ENCODE measurements at places on chromosomes 16 and 17.

DNA sequence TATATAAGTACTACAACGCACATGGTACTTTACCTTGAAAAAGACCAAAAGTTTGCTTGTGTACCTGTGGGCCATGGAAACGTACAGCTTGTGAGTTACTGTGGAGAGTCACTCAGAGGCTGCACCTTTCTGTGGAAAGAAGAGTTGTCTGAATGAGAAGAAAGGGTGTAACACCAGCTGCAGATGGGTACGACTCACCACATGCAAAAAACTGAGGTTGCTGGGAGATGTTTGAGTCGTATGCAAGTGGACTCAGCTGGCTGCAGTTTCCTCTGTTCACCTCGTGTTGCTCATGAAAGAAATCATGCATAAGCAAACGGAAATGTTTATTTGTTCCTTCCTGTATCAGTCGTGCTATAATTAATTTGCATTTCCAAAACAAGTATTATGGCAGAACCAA lies 22.4 kb upstream of the DYNLRB2 start:
- DNase-seq: no peak

DNA sequence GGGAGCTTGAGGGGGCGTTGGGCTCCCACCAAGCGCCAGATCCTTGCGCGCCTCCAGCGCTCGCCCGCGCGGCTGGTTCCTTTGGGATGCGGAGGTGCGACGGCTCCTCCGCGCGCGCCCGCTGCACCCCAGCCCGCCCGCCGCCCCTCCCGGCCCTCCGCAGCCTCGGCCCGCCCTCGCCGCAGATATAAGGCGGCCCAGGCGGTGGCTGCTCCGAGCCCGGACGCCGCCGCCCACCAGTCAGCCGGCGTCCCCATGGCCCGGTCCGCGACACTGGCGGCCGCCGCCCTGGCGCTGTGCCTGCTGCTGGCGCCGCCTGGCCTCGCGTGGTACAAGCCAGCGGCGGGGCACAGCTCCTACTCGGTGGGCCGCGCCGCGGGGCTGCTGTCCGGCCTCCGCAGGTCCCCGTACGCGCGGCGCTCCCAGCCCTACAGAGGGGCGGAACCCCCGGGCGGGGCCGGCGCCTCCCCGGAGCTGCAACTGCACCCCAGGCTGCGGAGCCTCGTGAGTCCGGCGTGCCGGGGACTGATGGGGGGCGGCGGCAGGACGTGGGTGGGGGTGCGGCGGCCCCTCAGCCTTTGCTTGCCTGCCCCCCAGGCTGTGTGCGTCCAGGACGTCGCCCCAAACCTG lies at the start of gene NPB:
TSS of gene NPB (plus strand) at position 216 of the 630 bp plus-strand sequence. CDS start at position 256, 40 bp downstream.
- peak; percentile 12 for DNase-seq

- no peak for DNase-seq
Measured at GRCh38 chr16:89164436-89164835, 7.1 kb upstream of the CDH15 start.

- DNase-seq: peak; percentile 54
Measured at GRCh38 chr17:30278032-30278431, 13.7 kb downstream of the BLMH start.

GRCh38 chr17:35295686-35296085 lies 52.8 kb downstream of the SLFN5 start:
- DNase-seq: no peak

DNA sequence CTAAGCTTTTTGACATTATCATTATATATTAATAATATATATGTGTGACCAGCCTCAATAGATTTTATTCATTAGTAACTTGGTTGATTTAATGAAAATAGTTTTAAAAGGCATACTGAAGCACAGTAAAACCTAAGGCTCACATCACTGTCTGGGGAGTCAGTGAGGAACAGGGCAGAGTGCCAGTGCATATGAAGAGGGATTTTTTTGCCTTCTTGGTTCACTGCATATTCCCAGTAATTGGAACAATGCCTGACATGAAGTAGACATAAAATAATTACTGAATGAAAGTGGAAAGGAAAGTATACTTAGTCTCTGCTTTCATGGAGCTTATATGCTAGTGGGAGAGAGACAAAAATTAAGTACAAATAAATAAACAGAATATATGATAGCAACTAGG lies 81.1 kb downstream of the FTO start:
- DNase-seq: no peak

GRCh38 chr16:12162151-12162985 lies 185.8 kb downstream of the SNX29 start:
- peak; percentile 78 for DNase-seq

- peak; percentile 7 for DNase-seq
Measured at GRCh38 chr17:32157225-32157624, 14.9 kb downstream of the RHOT1 start.

DNA sequence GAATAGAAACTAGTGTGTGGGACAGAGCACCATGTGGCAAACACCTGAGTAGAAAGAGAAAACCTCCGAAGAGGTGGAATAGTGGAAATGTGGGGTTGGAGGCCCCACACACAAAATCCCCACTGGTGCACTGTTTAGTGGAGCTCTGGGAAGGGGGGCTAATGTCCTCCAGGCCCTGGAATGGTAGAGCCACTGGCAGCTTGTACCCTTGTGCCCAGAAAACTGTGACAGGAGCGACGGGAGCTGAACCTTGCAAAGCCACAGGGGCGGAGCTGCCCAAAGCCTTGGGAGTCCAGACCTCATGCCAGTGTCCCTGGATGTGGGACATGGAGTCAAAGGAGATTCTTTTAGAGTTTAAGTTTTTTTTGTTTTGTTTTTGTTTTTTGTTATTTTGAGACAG lies 50.6 kb downstream of the RNF112 start:
- DNase-seq: no peak

- DNase-seq: no peak
Measured at GRCh38 chr17:37714897-37715296, 30.0 kb downstream of the HNF1B start.

GRCh38 chr17:80937462-80938381 lies 53.9 kb upstream of the CHMP6 start:
- no peak for DNase-seq

GRCh38 chr17:6325051-6325450 lies 109.9 kb downstream of the AIPL1 start:
- DNase-seq: no peak

DNA sequence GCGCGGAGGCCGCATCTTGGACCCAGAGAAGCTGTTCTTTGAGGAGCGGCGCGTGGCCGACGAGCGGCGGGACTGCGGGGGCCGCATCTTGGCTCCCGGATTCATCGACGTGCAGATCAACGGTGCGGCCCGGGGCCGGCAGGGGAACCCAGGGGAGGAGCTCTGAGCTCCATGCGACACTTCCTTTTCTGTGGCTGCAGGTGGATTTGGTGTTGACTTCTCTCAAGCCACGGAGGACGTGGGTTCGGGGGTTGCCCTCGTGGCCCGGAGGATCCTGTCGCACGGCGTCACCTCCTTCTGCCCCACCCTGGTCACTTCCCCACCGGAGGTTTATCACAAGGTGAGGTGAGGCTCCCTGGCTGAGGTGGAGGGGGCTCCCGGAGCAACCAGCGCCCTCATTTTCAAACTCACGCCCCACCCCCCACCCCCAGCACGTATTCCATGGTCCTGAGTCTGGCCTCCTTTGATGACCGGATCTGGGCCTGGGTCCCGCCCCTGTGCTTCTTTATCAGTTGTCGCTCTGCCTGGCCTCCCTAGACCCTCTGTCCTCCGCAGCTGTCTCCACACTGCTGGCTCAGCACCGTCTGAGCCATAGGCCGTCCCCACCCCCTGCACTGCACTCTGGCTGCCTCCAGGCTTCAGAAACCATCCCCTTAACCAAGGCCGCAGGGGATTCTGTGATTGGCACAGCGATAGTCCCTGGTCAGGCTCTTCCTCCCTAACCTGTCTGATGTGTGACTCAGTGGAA lies 787 bp downstream of the AMDHD2 start:
- DNase-seq: peak; percentile 57

- no peak for DNase-seq
Measured at GRCh38 chr17:1762233-1762900, 507 bp downstream of the SERPINF1 start.

GRCh38 chr17:70820276-70820675 lies 650.9 kb downstream of the KCNJ2 start:
- DNase-seq: no peak

- DNase-seq: peak; percentile 51
Measured at GRCh38 chr16:180681-181564, 664 bp downstream of the HBQ1 start.

DNA sequence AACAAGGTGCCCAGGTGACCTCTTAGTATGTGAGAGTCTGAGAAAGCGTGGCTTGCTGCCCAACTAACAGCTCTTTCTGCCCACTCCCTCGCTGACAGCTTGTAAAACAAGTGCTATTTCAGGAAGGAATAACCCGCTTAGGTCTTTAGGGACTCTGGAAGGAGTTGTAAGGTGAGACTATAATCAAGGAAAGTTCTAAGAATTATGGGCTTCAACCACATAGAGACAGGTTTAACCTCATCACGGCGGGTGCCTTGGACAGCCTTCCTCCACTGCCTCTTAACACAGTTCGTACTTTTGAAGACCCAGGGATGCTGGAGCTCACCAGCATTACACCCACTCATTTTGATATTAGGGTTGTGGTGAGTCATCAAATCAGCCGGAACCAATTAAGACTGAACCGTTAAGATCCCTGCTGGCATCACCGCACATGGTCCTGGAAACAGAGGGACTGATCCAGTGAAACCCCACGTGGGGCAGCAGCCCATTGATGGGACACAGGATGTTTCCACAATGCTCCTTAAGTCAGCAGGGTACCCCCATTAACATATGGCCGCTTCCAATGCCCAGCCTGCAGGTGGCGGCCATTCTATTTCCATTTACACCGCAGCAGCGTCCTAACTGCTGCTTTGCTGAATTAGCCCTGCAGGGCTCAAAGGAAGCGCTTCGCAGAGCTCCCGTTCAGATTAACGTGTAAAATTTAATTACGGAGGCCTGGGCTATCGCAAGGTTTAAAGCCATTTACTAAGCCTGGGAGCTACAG lies 176.6 kb upstream of the SDK2 start:
- no peak for DNase-seq

DNA sequence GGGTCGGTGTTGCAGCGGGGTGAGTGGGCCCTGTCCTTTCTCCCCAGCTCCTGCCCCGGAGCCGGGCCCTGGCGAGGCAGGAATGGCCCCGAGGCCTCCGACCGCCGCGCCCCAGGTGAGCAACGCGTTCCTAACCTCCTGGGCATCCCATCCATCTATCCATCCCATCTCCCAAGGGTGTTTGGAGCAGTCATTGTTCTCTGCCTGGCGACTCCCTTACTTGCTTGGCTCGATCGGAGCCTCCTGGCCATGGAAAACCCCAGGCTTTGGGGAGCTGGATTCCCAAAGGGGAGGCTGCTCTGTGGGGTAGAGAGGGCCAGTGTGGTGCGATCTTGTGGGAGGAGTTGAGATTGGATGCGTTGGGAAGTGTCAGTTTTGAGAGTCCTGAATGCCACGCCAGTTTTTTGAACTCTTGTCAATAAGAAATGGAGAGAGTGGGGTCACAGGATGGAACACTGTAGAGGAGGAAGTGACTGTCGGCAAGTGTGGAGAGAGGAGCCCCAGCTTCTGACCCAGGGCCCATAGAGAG lies 684 bp downstream of the ZFP90 start:
- peak; percentile 24 for DNase-seq

DNA sequence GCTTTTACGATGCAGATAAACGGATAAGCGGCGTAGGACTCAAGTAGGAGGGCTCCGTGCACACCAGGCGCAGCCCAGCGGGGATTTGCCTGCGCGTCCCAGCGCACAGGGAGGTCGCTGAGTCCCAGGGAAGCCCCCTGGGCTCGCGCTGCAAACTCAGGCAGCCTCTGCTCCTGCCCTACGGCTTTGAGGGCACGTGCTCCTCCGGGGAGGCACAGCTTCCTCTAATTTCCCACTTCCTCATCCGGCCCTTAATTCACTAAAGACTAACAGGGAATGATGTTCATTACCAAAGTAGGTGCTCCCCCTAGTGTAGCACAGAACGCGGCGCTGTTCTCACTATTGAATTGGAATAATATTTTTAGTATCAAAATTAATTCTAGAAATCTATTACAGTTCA lies 825.4 kb downstream of the KCNJ18 start:
- DNase-seq: no peak

- no peak for DNase-seq
Measured at GRCh38 chr17:2034806-2035540, 5.0 kb downstream of the DPH1 start.

DNA sequence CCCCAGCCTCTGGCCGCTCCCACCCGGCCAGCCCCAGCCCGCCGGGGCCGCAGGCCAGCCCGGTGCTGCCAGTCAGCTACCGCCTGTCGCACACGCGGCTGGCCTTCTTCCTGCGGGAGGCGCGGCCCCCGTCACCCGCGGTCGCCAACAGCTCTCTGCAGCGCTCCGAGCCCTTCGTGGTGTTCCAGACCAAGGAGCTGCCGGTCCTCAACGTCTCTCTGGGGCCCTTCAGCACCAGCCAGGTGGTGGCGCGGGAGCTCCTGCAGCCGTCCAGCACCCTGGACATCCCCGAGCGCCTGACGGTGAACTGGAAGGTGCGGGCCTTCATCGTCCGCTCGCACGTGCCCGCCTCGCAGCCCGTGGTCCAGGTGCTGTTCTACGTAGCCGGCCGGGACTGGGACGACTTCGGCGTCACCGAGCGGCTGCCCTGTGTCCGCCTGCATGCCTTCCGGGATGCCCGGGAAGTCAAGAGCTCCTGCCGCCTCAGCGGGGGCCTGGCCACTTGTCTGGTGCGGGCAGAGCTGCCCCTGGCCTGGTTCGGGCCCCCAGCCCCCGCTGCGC lies 46.8 kb downstream of the TMEM132E start:
- no peak for DNase-seq

DNA sequence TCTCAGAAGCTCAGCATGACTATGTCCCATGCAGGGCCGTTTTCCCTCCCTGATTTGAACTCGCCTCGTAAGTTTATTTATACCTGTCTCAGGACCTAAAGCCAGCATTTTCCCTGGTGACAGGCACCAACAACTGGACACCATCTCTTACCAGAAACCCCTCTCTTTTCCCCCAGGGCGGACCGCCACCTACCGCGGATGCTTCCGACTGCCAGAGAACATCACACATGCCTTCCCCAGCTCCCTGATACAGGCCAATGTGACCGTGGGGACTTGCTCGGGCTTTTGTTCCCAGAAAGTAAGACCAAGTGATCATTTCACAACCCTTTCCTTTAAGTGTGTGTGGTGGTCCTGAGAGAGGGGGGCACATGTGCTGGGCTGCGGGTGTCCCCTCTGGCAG lies 24.7 kb downstream of the WSCD1 start:
- no peak for DNase-seq

GRCh38 chr16:27993587-27993986 lies 69.9 kb downstream of the GSG1L start:
- no peak for DNase-seq
